ENCODE measurements at places on chromosomes 6 and 20. TPM values are rescaled to one million over a fixed set of nuclear protein-coding genes. Genes with fewer than 3 reads are reported as not detected.

Gene BPIFA2
- not detected for total RNA-seq

DNA sequence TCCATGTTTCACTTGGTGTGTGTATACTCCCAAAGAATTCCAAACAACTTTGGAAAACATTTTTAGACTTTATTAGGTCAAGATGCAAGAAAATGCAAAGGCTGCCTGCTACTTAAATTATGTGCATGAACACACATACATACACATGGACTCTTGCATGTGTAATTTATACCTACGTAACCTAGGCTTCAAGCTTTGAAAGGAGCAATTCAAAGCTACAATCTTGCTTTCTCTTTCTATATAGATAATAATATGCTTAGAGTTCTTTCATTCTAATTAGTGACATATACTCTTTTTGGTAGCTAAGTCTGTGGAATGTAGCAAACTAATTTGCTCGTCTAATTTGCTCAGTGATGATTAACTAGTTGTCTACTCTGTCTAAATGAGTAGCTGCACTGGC lies 146.5 kb downstream of the EPHA7 start:
- no peak overlapping the region for H3K4me3 ChIP-seq
- no peak overlapping the region for H3K27ac ChIP-seq
- H3K27me3 ChIP-seq: no peaks in the 10 kb centered on the region
- no peak for DNase-seq
- H3K4me1 ChIP-seq: no peaks in the 10 kb centered on the region
- no peaks in the 10 kb centered on the region for H3K36me3 ChIP-seq

- H3K4me3 ChIP-seq: no peak overlapping the region
- no peak for DNase-seq
- no peaks in the 10 kb centered on the region for H3K27me3 ChIP-seq
- no peak overlapping the region for H3K27ac ChIP-seq
- H3K36me3 ChIP-seq: peaks cover 15% of the 10 kb centered on the region
Measured at GRCh38 chr20:41534842-41535241, 83.3 kb downstream of the CHD6 start.

Gene C2
- 0.26 TPM for total RNA-seq

Gene DXO
- 17.7 TPM for total RNA-seq

Gene MAFB
- total RNA-seq: 0.08 TPM

Gene HAO1
- not detected for total RNA-seq

DNA sequence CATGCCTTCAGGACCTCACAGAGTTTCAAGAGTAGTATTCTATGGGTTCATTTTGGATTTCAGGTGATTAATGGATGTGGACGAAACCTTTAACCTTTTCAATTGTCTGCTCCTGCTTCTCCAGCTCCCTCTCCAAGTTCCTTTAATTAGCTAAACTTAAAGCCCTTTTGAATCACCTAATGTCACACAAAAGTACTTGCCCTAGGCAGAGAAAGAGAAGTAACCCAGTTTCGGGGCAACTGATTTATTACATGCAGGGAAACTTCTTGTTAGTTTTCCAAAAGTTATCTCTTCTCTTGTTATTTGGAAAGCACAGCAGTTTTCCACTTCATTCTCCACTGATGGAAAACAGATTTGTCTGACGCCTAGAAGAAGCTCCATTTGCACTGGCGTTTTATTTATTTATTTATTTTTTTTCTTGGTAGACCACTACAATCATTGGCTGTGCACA lies 407.7 kb upstream of the JARID2 start:
- no peaks in the 10 kb centered on the region for H3K36me3 ChIP-seq
- no peak overlapping the region for H3K4me3 ChIP-seq
- H3K27me3 ChIP-seq: peaks cover 23% of the 10 kb centered on the region
- H3K4me1 ChIP-seq: no peaks in the 10 kb centered on the region
- DNase-seq: no peak
- H3K27ac ChIP-seq: no peak overlapping the region

- no peaks in the 10 kb centered on the region for H3K36me3 ChIP-seq
- H3K4me1 ChIP-seq: peaks cover 4% of the 10 kb centered on the region
- no peak overlapping the region for H3K4me3 ChIP-seq
- no peak for DNase-seq
- no peak overlapping the region for H3K27ac ChIP-seq
Measured at GRCh38 chr6:1306133-1306532, 5.8 kb upstream of the FOXQ1 start.

DNA sequence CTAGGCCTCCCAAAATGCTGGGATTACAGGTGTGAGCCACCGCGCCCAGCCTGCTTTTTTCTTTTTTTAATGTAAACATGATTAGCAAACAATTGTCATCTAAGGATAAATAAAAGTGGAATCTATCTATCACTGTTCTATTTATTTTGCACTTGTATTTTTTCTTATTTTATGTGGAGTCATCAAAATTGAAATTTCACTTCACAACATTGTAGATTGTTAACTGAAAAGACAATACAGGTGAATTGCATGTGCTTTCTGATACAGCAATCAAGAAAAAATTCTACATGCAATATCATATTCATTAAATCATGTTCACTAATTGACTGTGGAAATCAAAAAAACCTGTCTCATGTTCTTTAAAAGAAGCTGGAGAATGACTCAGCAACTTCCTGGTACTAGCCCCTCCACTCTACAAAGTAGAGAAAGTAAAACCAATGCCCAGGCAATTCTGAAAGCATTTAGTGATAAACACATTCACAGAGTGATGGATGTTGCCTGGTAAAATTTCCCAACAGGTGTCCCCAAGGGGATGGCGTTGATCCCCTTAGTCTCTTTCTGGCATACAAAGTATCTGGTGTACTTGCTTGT lies 10.7 kb upstream of the RFX6 start:
- H3K4me1 ChIP-seq: no peaks in the 10 kb centered on the region
- H3K4me3 ChIP-seq: no peak overlapping the region
- no peak overlapping the region for H3K27ac ChIP-seq
- no peaks in the 10 kb centered on the region for H3K36me3 ChIP-seq

Gene TXLNB
- 0.65 TPM for total RNA-seq

DNA sequence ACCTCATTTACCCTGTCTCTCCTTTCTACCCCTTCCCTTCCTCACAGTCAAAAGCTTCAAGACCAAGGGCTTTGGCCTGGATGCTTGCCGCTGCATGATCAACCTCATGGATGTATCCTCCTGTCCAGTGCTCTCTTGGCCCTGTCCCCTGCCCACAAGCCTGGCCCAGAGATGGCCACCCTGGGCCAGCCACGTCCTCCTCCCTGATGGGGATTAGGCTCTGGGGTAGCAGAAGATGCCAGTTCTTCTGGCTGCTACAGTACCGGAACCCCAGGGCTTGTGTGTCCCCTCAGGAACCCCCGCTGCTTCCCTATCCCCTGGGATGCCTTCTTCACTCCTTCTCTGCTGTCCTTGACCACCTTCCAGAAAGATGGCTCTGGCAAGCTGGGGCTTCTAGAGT lies 22.3 kb downstream of the CAPN11 start:
- H3K36me3 ChIP-seq: no peaks in the 10 kb centered on the region
- no peak overlapping the region for H3K27ac ChIP-seq
- H3K4me1 ChIP-seq: peaks cover 22% of the 10 kb centered on the region
- no peak overlapping the region for H3K4me3 ChIP-seq
- DNase-seq: no peak

DNA sequence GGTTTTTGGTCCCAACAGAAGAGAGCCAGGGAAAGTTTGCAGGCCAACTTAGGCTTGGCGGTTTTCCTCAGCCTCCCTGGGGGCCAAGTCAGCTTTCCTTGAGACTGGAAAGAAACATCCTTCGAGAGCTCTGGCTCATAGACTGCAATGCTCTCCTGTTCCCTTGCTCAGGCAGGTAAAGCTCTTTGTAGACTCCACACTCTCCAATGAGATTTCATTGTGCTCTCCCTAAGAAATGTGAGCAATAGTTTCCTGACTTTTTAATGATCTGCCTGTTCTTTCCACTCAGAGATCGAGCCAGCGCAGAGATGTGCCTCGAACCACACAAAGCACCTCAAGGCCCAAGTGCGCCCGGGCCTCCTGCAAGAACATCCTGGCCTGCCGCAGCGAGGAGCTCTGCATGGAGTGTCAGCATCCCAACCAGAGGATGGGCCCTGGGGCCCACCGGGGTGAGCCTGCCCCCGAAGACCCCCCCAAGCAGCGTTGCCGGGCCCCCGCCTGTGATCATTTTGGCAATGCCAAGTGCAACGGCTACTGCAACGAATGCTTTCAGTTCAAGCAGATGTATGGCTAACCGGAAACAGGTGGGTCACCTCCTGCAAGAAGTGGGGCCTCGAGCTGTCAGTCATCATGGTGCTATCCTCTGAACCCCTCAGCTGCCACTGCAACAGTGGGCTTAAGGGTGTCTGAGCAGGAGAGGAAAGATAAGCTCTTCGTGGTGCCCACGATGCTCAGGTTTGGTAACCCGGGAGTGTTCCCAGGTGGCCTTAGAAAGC lies 13.9 kb downstream of the TNFAIP3 start:
- H3K4me3 ChIP-seq: peak overlapping the region; percentile 25
- peak; percentile 49 for DNase-seq
- H3K4me1 ChIP-seq: peaks cover 61% of the 10 kb centered on the region
- peak overlapping the region; percentile 66 for H3K27ac ChIP-seq
- no peaks in the 10 kb centered on the region for H3K27me3 ChIP-seq
